ENCODE measurements at places on chromosomes 3 and 15.
A peak's percentile ranks its signal among the peaks of the same experiment; 100 is the strongest.

DNA sequence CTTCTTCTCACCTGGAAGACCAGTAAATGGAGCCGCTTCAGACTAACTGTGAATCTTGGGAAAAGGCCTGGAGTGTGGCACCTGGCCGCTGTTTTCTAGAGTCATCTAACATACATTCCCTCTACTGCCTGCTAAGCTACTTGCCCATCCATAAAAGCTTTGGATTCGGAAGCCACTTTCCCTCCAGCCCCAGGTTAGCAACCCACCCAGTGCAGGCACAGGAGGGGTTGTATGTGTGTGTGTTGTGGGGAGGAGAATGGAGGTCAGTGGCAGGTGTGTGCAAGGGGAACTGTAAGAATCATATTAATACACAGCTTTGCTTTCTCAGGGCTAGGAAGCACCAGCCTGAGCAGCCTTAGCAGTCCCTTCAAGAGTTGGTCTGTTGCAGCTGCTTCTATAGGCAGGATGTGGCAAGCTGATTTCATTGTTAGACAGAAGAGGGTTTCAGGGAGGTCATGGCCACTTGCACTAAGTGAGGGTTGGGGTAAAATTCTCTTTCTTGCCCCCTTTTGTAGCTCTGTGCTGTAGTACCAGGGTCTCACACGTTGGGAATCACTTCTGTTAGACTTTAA, 8.9 kb downstream of the NSUN3 start:
- DNase-seq: no peak

- DNase-seq: no peak
These were observed 7.2 kb upstream of the SCAMP5 start for GRCh38 chr15:74988007-74988800.

- DNase-seq: no peak
These were observed 129.0 kb upstream of the THRB start for GRCh38 chr3:24623657-24624056.

DNA sequence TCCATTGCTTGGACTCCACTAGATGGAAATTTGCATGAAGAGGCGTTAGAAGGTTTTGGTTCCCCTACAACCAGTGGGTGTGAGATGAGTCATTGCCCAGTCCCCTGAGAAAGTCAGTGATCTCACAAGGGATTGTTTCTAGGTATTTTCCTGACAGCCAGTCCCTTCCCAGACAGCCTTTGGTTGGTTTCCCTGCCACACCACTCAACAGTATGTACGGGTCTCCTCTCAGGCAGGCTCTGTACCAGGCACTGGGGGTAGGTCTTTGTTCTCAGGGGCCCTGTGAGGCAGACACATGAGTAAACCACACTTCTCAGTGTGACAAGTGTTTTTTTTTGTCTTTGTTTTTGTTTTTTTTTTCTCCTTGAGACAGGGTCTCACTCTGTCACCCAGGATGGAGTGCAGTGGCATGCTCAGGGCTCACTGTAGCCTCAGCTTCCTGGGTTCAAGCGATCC, 4.0 kb downstream of the LAMP3 start:
- no peak for DNase-seq

DNA sequence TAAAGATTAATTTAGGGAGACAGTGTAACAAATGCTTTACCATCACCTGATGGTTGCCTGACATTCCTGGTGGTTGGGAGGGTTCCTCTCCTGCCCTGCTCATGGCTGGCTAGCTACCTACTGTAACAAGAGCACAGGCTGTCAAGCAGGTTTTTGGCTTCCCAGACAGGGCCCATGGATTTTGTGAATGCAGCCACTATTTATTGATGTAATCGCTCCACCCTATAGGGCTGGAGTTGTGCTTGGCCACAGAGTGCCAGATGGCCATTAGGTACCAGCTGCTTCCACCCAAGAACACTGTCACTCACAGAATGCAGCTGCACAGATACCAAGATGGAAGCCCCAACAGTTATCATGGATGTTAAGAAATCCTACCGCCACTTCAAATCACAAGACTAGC, 31.0 kb upstream of the KLHL25 start:
- DNase-seq: no peak

- DNase-seq: no peak
These were observed 284.1 kb downstream of the FHIT start for GRCh38 chr3:60967141-60967540.

GRCh38 chr3:124633524-124633923, 96.7 kb upstream of the UMPS start:
- no peak for DNase-seq

- DNase-seq: no peak
These were observed 14.4 kb upstream of the NOX5 start for GRCh38 chr15:69000091-69000490.

- DNase-seq: no peak
These were observed 101.3 kb downstream of the DGKG start for GRCh38 chr3:186260726-186261125.

- no peak for DNase-seq
These were observed 24.0 kb upstream of the SLC24A5 start for GRCh38 chr15:48096813-48097212.

GRCh38 chr3:94117729-94118128, 54.9 kb downstream of the NSUN3 start:
- DNase-seq: no peak

- DNase-seq: no peak
These were observed 5.5 kb downstream of the CPNE4 start for GRCh38 chr3:132029182-132029902.

GRCh38 chr3:124699051-124699450, 31.2 kb upstream of the UMPS start:
- DNase-seq: no peak

GRCh38 chr15:73994912-73995622, 551 bp downstream of the PML start:
- no peak for DNase-seq

- DNase-seq: no peak
These were observed 22.8 kb upstream of the JMJD7 start for GRCh38 chr15:41804916-41805666.

DNA sequence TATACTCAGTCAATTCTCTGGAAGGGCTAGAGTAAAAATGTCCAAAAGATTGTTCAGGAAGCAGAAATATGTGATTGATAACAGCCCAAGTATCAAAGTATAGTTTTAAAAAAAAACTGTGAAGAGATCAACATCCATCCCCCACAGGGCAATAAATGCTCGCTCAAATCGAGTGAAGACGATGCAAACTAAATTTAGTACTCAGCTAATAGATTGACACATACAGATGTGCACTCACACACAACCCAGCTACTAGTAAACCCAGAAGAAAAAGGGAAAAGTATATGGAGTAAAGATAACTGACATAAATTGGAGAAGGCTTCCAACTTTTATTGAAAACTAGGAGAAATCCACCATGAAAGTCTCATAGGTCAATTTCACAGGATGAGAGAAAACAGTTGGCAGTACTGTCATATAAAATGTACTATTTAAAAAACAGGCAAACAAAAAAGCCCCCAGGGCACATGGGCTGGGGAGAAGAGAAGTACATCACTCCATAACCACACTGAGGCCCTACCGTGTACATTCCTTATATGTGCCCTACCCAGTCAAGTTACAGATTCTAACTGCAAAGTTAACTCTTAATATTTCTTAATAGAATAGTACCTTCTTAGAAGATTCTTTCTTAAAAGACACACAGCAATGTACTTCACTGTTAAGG, 125.7 kb downstream of the TBL1XR1 start:
- no peak for DNase-seq

DNA sequence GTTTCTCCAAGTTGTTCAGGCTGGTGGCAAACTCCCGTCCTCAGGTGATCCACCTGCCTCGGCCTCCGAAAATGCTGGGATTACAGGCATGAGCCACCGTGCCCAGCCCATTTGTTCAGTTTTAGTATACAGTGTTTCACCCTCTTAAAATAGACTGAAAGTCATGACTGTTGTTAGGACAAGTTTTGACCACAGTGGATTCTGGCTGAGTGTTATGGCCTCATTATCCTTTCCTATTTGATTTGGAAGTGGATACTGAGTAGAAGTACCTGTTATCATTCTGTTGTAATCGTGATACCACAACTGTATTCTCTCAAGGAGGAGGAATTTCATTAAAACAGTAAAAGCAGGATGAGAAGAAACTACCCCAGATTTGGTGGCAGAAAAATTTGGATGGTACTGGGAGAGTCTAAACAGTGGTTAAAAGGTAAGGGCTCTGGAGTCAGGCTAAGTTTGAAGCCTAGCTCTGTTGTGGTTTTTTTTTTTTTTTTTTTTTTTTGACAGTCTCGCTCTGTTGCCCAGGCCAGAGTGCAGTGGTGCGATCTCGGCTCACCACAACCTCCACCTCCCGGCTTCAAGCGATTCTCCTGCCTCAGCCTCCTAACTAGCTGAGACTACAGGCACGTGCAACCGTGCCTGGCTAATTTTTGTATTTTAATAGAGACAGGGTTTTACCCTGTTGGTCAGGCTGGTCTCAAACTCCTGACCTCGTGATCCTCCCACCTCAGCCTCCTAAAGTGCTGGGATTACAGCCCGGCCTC, 2.6 kb downstream of the MAP2K1 start:
- DNase-seq: no peak

DNA sequence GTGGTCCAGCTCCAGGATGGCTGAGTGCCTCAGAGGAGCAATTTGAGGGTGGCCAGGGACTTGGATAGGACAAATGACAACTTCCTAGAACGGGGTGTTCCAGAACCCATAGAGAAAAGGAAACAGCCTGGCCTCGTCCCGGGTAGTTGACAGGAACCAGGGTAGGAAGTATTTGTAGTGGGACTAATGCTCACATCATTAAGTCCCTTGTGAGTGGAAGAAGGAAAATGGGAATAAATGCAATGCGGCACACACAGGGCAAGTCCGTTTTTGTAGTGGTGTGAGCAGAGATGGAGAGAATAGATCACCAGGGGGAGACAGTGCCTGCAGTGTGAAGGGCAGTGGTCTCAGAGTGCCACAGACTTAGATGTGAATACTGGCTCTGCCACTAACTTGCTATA, 19.6 kb downstream of the TIMP4 start:
- DNase-seq: no peak

GRCh38 chr15:68391121-68391520, 40.8 kb downstream of the ITGA11 start:
- DNase-seq: no peak

GRCh38 chr15:44713006-44713966, 2.0 kb downstream of the B2M start:
- DNase-seq: no peak

DNA sequence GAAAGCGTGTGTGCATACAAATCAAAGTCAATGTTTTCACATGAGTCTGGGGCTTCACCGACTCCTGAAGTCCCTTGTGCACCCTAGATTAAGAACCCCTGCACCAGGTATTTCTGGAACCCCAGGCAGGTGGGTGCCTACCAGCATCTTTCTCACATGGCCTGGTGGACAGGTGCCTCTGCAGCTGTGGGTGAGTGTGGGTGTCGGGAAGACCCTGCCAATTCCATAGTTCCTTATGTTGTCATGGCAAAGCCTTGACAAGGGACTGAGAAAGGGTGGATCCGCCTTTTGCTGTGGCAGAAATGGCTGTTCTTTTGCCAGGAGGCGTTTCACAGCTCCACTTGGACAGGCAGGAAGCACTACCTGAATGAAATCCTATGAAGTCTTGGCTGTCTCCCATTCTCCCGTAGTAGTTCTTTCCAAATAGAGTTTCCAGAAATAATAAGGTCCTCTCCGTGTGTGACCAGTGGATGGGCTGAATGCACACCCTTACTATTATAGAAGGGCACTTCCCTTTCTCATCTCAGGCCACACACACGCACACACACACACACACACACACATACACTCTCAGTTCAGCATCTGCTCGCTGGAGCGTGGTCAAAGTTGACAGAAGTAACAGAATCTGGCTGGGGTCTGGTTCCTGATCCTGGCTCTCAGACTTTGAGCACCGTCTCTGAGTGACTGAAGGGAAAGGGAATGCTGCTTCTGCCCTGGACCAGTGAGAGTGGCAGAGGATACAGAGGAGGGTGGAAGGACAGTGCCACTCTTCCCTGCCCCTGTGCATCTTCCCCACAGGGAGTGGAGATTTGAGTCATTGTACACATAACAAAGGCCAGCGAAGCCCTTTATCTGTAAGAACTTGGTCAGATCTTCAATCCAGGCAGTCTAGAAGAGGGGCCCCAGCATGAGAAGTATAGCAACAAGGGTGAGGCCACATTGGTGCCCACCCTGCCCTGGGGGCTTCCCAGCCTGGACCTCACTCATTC, 38.7 kb downstream of the PDIA5 start:
- DNase-seq: no peak

GRCh38 chr15:52093539-52094510, 18.8 kb downstream of the BCL2L10 start:
- no peak for DNase-seq

- no peak for DNase-seq
These were observed 21.1 kb upstream of the IQCF6 start for GRCh38 chr3:51799879-51800749.

- DNase-seq: no peak
These were observed 1199.9 kb downstream of the SI start for GRCh38 chr3:163878396-163878795.

- no peak for DNase-seq
These were observed 58.7 kb downstream of the SMAD3 start for GRCh38 chr15:67124111-67124510.

- DNase-seq: no peak
These were observed 34.0 kb downstream of the SCG5 start for GRCh38 chr15:32675466-32675865.

- no peak for DNase-seq
These were observed 168.8 kb downstream of the DCLK3 start for GRCh38 chr3:36595511-36595910.

- no peak for DNase-seq
These were observed 3.1 kb downstream of the PLXNA1 start for GRCh38 chr3:126986001-126986400.

GRCh38 chr15:34719695-34720094, 35.1 kb downstream of the GJD2 start:
- no peak for DNase-seq

- DNase-seq: no peak
These were observed 962.3 kb upstream of the NR2F2 start for GRCh38 chr15:95368191-95368590.

DNA sequence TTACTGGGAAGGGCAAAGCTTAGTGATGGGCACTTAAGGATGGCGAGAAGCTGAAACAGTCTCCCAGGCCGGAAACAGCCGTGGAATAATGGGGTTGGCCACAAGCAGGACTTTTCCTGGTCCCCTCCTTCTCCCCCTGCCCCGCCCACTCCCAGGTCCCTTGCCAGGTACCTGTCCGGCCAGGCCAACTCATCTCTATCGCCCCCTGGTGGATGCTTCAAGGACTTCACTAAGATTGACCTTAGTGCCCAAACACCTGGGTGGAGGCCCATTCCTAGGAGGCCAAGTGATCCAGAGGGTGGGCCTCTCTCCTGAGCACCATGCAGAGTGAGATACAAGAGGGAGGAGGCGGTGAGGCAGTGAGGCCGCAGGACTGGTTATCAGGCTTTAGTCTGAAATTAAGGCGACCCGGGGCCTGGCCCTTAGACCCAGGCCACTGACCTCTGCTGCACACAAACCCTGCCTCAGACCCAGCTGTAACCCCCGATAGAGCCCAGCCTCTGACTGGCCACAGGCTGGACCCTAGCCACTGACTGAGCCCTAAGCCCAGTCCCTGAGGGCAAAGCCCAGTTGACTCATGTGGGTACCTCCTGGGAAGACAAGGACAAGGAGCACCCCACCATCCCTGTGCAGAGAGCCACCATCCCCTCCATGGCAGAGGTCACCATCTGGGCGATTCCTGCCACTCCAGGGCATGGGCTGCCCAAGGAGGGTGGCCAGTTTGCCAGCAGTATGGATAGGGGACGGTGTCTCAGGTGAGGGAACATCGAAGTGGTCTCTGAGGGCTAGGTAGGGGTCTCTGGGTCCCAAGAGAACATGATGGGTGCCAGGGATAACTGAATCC, 37.6 kb downstream of the VIPR1 start:
- peak; percentile 33 for DNase-seq
